ENCODE measurements at places on chromosomes 16 and 17.

DNA sequence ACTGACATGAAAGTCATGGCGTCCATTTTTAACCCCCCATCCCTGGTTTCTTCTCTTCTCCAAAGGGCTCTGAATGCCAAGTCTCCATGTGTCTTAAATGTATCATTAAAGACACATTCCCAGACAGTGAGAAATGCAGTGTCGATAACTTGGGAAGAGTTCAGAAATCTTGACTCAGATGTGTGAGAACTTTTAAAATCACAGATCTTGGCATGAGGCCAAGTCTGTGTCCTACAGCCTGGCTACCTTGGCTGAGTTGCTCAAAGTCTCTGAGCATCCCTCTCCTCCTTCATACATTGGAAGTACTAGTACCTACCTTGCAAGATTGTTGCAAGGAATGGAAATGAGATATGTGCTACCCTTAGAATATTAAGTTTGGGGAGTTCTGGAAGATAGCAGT, 1046.5 kb upstream of the RBFOX1 start:
- DNase-seq: no peak

- DNase-seq: no peak
These were observed 20.3 kb upstream of the CDH5 start for GRCh38 chr16:66346221-66346620.

GRCh38 chr17:47978324-47978723, 7.4 kb downstream of the CDK5RAP3 start:
- no peak for DNase-seq

GRCh38 chr17:58728798-58729197, 26.9 kb upstream of the PPM1E start:
- no peak for DNase-seq

DNA sequence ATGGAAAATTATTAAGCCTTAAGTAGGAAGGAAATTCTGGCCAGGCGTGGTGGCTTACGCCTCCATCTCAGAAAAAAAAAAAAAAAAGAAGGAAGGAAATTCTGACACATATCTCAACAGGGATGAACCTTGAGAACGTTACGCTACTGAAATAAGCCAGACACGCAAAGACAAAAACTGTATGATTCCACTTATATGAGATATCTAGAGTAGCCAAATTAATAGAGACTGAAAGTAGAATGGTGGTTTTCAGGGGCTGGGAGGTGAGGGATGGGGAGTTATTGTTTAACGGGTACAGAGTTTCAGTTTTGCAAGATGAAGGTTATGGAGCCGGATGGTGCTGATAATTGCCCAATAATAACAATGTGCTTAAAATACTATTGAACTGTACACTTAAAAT, 16.2 kb upstream of the HNF1B start:
- no peak for DNase-seq

DNA sequence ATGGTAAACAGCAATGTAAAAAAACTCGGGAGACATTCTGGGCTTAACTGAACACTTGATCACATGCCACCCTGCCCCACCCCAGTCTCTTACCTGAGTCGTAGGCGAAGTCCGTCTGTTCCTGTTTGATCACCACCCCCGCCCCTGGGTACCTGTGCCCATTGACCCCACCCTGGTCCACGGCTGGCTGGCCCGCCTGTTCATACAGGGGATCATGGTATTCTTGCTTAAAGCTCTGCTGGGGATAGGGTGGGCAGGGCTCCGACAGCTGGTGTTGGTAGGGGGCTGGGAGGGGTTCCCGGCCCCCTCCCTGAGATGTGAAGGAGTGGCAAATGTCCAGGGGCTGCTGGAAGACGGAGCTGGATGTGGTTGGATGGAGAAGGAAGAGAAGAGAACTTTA, 13.6 kb downstream of the ETV4 start:
- DNase-seq: no peak

GRCh38 chr17:7328009-7328408, 1.1 kb downstream of the NEURL4 start:
- no peak for DNase-seq

Measured in activated T-helper 1 cell treated with anti-CD3 and anti-CD28 coated beads, Interleukin-2, amount 50 U/mL, for 16 hours (primary cell).